NCI-H524 treated with DMSO at 0.1 percent for 48 hours (cell line): ENCODE measurements at places on chromosomes 7 and 10.

- no peak for DNase-seq
Measured at GRCh38 chr10:115043719-115044118, 49.4 kb upstream of the ATRNL1 start.

GRCh38 chr10:48833674-48834073 is 106.0 kb downstream of the LRRC18 start:
- DNase-seq, result no peak

DNA sequence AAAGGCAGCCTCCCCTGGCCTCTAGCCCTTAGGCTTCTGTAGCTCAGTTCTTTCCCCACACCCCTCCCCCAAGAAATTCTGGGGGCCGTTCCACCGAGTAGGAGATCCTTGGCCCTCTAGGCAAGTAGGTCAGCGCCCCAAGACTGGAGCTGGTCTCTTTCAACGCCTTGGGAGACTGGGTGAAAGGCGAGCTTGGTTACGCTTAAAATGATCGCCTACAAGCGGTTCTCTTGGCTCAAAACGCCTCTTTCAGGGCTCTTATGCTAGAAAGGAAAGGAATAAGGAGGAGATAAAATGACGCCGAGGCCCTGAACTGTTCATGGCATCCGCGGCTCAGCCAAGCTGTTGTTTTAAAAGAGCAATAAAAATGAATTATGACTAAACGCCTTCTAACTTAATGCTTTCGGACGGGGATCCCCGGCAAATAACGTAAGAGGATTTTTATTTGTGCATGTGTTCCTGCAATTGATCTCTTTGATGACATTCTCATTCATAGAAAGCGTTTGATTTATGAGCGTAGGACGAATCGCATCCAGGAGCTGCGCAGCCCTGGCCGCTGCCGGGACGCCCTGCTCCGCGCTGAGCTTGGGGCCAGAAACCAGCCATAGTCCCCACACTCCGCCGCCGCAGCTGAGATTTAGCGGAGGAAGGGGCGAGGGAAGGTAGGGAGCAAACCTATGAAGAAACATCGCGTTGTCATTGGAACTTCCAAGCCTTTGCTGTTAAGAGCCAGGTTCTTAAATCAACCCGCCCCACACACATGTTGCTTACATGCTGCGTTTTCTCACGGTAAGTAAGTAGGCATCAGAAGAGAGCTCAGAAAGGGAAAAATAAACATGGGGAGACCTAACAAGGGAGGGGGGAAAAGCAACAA is 3.0 kb upstream of the HOXA1 start:
- DNase-seq, result no peak

GRCh38 chr10:51382181-51382580 is 307.9 kb downstream of the PRKG1 start:
- no peak for DNase-seq

DNA sequence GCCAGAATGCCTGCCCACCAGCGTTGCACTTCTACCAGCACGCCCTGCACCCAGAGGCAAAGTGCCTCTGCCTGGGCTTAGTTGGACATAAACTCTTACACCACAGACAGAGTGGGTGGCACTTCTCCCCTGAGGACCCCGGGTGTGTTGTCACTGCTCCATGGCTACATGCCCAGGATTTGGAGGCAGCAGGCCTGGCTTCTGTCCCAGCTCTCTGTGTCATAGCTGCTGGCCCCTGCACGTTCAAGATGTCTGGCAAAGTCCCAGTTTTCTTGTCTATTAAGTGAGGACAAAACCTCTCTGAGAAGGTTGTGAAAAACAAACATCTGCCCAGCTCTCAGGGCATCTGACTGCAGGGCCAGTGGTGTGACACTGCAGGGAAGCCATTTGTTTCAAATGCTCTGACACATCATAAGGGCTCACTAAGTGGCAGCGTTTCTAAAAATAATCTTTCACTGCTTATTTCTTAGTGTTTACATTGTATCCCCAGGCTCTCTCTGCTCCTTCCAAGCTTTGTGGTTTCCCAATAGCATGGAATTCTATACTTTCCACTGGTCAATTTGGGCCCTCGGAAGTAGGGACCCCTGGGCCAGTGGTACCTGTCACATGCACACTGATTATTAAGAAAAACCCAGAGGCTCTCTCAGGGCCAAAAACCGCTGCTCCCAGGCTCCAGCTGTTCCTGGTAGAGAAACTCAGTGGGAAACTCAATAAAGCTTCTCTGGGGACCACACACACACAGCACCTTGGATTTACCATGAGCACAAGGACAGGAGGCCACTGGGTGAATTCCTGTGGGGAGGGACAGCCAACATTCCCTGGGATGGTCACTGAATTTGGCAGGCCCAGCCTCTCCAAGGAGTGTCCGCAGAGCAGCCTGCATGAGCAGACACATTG is 86.2 kb upstream of the ANLN start:
- no peak for DNase-seq

GRCh38 chr7:23074443-23075261 is 30.9 kb upstream of the KLHL7 start:
- DNase-seq, result no peak

DNA sequence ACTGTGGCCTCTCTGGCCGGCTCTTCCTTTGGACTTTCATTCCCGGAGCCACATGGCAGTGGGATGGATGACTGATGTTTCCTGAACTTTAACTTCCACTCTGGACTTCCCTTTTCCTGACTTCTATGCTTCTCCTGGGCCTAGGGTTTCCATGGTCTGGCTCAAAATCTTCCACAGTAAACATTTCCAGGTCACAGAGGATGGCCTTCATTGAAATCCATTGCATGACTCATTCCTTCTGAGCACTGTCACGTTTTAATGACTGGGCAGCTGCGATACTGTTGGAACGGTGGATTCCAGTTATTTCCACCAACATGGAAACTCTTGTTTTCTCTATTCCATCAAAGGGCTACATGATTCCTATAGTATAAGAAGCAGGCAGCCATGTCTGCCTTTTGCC is 24.4 kb upstream of the ZNF273 start:
- no peak for DNase-seq

DNA sequence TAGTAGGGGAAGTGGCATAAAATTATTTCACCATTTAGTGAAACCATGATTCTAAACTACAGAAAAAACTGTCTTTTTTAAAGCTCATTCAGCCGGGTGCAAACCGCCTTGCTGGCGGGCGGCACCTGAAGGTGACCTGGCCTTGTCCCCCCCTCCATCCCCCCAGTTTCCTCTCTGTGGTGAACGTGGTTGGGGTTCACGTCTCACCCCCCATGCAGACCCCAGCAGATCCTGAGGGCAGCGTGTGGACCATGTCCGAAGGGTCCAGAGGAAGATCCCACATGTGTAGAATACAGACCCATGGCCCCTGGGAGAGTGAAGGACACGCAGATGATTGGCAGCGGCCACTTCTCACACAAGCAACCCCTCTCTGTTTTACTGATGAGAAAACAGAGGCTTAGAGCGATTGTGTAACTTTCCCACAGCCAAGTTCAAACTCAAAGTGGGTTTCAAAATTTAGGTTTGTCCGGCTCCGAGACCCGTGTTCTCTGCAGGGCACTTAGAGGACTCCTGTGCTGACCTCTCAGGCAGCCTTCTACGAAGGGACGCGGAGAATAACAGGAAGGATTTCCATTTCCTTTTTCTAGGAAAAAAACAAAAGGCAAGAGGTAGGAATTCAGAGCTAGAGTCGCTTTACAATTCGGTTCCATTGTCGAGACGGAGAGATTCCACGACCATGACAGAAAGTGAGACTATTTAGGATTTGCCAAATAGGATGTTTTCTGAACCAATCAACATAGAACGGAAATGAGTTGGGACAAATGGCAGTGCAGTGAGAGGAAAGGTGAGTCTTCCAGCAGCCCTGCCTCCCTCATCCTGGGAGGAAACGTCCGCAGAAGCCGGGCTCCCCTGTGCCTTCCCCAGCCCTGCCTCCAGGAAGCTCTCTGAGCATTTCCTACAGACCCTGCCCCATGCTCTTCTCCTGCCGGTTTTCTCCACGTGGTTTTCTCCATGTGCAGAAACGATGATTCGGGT is 67.6 kb upstream of the PITRM1 start:
- DNase-seq, result no peak

DNA sequence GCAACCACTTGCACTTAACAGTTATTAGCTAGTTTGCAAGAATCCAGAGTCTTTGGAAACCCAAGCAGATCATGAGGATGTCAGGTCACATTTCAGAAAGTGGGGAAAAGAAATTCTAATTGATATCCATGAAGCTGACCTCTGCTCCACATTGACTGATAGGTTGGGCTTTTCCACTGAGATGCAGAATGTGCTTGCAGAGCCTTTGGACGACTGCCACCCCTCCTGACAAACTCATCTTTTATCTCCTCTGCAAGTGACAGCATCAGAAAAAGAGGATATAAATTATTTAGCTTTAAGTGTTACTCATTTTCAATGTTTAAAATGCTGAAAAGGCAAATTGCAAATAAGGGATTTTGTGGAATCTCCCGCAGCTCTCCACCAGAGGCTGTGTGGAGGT is 75.3 kb downstream of the C10orf90 start:
- no peak for DNase-seq

- no peak for DNase-seq
Measured at GRCh38 chr10:2949948-2950354, 117.4 kb upstream of the PFKP start.

- no peak for DNase-seq
Measured at GRCh38 chr7:917255-918117, 37.0 kb downstream of the ADAP1 start.

DNA sequence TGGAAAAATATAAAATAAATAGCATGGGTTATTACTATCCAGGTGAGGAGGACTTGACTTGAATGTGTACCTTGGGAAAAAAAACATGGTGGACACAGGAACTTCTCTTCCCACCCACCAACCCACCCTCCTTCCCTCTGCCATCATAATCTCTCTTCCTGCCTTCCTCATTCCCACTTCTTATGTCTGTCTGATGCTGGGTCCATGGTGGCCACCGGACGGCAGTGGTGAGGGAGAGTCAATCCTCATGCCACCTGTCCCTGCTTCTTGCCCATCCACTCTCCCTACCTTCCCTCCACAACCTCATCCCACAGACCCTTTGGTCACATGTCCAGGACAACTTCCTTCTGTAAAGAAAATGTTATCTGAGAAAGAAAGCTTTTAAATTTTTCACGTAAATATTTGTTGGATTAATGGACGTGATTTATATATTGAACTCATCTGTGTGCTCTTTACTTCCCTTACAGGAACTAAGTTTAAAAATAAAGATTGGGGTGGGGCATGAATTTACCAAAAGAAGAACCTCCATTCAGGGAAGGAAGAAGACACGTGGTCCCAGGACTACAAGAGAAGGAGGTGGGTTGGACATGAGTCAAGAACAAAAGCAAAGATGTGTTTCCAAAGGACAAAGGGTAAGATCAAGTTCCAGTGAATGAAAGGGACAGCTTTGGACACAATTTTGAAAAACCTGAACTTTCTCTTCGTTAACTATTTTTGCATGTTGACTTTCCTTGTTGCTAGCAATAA is 104.5 kb downstream of the PIP4K2A start:
- no peak for DNase-seq

DNA sequence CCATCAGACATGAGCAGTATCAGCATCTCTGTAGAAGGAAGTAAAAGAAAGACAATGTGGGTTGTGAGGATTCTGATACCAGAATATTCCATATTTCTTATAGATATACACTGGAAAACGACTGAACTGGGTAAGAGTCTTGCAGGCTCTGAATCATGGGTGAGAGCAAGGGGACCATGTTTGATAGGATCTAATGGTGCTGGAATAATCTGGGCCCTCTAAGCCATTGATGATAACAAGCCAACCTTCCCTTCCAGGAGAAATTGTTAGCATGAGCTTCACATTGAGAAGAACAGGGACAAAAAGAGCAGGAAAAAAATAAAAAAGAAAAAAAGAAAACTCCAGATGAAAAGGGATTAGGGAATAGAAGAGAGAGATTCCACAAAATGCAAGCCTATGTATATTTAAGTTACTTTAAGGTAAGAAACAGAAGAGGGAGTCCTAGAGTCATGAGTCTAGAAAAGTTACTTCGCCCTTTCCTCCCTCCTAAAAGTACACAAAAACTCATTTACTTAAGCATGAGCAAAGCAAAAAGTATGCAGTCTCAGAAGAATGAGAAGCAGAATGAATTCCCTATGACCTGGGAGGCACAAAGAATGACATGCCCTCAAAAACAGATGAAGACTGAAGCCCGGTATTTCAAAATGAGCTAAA is 181.9 kb downstream of the TMEM26 start:
- DNase-seq, result no peak

DNA sequence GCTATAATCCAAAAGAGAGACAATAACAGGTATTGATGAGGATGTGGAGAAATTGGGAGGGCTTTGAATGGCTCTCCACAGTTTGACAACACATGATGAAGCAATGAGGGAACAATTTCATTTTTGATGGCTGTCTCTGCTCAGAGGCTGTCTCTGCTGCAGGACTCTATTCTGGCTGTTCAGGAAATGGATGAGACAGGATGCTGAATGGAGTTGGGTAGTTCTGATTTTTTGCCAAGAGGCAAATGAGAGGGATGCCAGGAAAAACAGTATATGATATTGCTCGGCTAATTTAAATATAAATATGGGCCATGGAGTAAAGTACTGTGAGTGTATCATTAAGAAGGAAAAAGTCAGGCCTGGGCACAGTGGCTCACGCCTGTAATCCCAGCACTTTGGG is 16.8 kb downstream of the APBB1IP start:
- no peak for DNase-seq

DNA sequence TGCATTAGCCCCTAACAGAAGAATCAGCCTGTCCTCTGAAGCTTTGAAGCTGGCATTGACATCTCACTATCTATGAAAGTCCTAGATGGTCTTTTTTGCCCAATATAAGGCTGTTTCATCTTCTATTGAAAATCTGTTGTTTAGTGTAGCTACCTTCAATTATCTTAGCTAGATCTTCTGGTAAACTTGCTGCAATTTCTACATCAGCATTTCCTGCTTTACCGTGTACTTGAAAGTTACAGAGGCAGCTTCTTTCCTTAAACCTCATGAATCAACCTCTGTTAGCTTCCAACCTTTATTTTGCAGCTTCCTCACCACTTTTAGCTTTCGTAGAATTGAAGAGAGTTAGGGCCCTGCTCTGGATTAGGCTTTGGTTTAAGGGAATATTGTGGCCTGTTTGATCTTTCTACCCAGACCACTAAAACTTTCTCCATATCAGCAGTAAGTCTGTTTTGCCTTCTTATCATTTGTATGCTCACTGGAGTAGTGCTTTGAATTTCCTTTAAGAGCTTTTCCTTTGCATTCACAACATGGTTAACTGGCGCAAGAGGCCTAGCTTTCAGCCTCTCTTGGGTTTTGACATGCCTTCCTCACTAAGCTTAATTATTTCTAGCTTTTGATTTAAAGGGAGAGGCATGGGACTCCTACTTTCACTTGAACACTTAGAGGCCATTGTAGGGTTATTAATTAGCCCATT is 32.5 kb downstream of the ARID5B start:
- no peak for DNase-seq

DNA sequence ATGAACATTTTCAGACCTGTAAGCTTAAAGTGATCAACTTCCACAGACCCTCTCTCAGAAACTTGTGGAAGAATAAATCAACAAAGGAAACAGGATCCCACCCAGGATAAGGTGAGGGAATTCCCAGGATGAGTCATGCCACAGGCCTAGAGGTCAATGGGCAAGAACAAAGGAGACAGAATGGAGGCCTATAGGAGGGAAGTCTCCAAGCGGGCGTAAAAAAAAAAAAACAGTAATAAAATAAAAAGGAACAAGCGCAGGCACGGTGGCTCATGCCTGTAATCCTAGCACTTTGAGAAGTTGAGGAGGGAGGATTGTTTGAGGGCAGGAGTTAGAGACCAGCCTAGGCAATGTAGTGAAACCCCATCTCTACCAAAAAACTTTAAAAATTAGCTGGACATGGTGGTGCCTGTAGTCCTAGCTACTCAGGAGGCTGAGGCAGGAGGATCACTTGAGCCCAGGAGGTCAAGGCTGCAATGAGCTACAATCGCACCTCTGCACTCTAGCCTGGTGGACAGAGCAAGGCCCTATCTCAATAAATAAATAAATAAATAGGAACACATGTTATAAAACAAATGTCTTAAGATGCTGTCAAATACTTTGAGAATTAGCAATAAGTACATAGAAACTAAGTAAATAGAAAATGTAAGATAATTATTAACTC is 8.4 kb downstream of the SORBS1 start:
- DNase-seq, result no peak
